ENCODE measurements at places on chromosomes 3 and 15.

GRCh38 chr3:8911781-8912180, 51.5 kb downstream of the RAD18 start:
- no peak for DNase-seq

DNA sequence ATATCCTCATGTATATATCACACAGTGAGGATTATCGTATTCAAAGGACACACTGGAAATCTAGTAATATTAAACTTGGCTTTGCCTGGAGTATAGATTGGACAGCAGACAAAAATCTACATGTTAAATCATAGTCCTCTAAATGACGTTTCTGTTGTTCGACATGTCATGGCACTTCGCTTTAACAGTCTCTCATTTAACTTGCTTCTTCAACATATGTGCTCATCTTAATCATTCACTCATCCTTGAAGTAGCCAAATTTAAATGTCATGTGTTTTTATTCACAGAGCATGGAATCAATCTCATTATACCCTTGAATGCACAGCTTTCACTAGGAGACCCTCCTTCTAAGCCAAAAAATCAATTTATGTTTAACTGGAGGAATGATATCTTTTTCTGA, 417.0 kb upstream of the CNTN6 start:
- no peak for DNase-seq

GRCh38 chr3:151548195-151548594, 87.3 kb upstream of the IGSF10 start:
- no peak for DNase-seq

DNA sequence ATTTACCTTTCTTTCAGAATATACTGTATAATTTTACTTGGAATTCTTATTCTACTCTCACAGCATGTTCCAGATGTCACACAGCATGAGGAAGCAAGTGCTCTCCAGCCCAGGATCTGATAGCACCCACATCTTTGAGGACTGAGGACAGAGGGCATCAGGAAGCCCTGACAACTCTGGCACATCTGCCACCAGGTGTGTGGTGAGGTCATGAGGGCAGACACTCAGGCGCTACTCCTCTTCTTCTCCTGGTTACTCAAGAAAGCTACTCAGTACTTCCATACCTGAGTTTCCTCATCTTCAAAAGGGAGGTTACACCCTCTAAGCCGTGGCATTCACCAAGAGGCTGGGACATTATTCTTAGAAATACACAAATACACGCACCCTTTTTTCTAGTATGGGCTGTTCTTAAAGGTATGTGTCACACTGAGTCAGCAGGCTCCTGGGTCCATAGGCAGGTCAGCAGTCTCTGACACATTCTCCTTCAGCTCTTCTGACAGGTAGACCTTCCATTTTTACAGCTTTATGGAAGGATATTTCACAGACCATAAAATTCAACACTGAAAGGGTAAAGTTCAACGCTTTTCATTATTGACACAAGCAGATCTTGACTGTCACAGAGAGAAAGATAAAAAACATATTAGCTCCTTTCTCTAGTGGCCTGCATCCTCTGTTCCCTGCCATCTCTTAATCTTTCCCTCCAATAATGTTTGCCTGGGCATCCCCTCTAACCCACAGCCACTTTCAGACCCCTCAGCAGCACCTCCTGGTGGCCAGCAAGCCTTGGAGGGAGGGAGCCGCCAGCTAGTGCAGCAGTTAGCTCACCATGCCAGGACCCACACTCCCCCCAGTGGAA, 103.2 kb upstream of the TJP1 start:
- DNase-seq, result peak; percentile 54

DNA sequence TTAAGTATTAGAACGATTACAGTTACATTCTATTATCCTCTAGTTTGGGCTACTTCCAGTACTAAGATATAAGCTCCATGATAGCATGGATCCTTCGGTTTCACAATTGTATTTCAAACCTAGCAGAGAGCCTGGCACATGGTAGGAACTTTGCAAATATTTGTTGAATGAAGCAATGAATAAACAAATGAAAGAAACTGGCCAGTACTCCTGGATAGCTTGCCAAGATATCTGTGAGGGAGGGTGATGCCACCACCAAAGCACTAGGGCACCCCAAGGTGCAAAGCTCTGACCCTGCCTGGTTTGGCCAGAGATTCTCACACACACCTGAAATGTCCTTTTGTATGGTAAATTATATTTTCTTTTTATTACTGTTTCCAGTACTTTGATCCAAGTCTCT, 44.3 kb upstream of the PLAAT1 start:
- DNase-seq, result no peak
